H1 (cell line): ENCODE measurements at places on chromosomes 11 and 22. TPM values are rescaled to one million over a fixed set of nuclear protein-coding genes. Genes with fewer than 3 reads are reported as not detected.
A peak's percentile ranks its signal among the peaks of the same experiment; 100 is the strongest.

GRCh38 chr11:117423046-117423575, 95.5 kb downstream of the CEP164 start:
- H3K27ac ChIP-seq: no peak overlapping the region
- no peaks in the 10 kb centered on the region for H3K36me3 ChIP-seq
- no peaks in the 10 kb centered on the region for H3K27me3 ChIP-seq
- peaks cover 3% of the 10 kb centered on the region; the same call in 1 of the 2 replicates for H3K4me1 ChIP-seq

Gene NTM
- 12.9 and 13.4 TPM in 2 replicates for polyA plus RNA-seq

GRCh38 chr11:121105481-121106195, 4.6 kb downstream of the TECTA start:
- no peaks in the 10 kb centered on the region; the same call in 1 of the 2 replicates for H3K4me1 ChIP-seq
- H3K4me3 ChIP-seq: no peak overlapping the region
- no peak overlapping the region for H3K27ac ChIP-seq
- DNase-seq: no peak
- no peaks in the 10 kb centered on the region for H3K27me3 ChIP-seq

- no peak overlapping the region for H3K4me3 ChIP-seq
- H3K36me3 ChIP-seq: no peaks in the 10 kb centered on the region
- H3K27ac ChIP-seq: peak overlapping the region; percentile 72; the same call in 1 of the 2 replicates
These were observed 106.0 kb downstream of the NAV2 start for GRCh38 chr11:19818619-19819018.

- H3K36me3 ChIP-seq: no peaks in the 10 kb centered on the region
- no peak overlapping the region for H3K4me3 ChIP-seq
- no peak for DNase-seq
- no peak overlapping the region for H3K27ac ChIP-seq
These were observed 754.6 kb downstream of the BRD1 start for GRCh38 chr22:49072996-49073645.

GRCh38 chr11:118200901-118201680, 23.7 kb downstream of the JAML start:
- no peak overlapping the region for H3K4me3 ChIP-seq
- DNase-seq: no peak
- no peaks in the 10 kb centered on the region for H3K36me3 ChIP-seq

DNA sequence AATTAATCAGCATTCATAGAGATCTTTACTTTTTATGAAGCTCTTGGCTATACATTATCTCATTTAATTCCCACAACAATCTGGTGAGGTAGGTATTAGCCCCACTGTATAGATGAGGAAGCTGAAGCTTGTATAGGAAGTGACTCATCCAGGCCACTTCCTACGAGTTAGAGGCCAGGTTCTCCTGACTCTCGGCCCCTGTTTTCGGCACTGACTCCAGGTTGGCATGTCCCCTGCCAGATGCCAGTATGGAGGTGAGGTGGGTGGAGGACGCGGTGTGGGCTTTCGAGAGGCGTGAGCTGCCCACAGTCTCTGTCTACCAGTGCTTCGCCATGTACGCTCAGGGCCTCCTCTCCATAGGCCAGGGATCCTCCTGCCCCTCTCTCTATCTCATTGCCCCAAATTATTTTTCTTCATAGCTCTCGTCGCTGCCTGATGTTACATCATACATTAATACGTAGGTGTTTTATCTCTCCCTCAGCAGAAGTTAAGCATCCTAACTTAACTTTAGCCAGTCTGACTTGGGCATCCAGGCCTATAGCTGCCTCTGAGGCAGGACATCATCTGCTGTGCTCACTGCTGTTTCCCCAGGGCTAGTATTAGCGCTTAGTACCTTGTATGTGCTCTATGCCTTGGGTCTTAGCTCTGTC, 9.0 kb downstream of the DGAT2 start:
- no peak overlapping the region for H3K4me3 ChIP-seq
- no peaks in the 10 kb centered on the region for H3K27me3 ChIP-seq
- H3K36me3 ChIP-seq: no peaks in the 10 kb centered on the region
- no peak for DNase-seq
- H3K27ac ChIP-seq: no peak overlapping the region
- peaks cover 5% of the 10 kb centered on the region for H3K4me1 ChIP-seq

Gene DDX10
- polyA plus RNA-seq: 27.7 and 49.2 TPM in 2 replicates

Gene TMEM191B
- polyA plus RNA-seq: 1.3 and 3.5 TPM in 2 replicates

Gene MUC6
- polyA plus RNA-seq: 0.09 TPM in 1 of 2 replicates, not detected in the other

- H3K4me1 ChIP-seq: no peaks in the 10 kb centered on the region; the same call in 1 of the 2 replicates
- H3K27ac ChIP-seq: no peak overlapping the region
- H3K4me3 ChIP-seq: no peak overlapping the region
- no peaks in the 10 kb centered on the region for H3K27me3 ChIP-seq
These were observed 62.9 kb upstream of the CSNK2A3 start for GRCh38 chr11:11415901-11416300.

Gene PHF21B
- polyA plus RNA-seq: 19.3 and 24.7 TPM in 2 replicates
